ENCODE measurements at places on chromosomes 12 and 14.

DNA sequence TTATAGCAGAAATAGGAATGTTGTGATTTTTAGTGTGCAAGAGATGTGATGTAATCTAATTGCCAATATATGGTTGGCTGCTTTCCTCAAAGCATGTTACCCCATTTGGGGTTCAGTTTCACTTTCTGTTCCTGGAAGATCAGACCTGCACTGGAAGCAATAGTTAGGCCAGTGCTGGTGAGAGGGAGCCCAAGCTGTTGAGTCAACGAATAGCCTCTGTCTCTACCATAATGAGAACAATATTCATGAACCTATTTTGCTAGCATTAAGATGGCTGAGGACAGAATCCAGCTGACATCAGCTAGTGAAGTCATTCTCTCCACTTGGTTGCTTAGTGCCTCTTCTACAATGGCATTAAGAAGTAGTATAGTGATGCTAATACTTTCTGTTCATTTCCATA lies 379.9 kb upstream of the DCN start:
- no peak for DNase-seq

DNA sequence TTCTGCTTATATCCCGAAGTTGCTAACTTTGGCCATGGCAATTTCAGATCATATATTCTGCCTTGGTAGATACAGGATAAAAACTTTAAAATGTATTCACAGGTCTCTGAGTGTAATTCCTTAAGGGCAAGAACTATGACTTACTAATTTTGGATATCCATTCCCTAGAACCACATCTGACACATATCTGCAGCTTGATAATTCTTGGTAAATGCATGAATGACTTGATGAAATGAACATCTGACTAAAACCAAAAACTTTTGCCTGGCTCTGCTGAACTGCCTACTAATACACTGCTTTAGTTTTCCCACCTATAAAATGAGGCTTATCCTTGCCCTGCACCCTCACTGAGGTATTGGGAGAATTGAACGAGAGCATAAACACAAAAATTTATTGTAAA lies 32.2 kb downstream of the SLC25A21 start:
- no peak for DNase-seq

DNA sequence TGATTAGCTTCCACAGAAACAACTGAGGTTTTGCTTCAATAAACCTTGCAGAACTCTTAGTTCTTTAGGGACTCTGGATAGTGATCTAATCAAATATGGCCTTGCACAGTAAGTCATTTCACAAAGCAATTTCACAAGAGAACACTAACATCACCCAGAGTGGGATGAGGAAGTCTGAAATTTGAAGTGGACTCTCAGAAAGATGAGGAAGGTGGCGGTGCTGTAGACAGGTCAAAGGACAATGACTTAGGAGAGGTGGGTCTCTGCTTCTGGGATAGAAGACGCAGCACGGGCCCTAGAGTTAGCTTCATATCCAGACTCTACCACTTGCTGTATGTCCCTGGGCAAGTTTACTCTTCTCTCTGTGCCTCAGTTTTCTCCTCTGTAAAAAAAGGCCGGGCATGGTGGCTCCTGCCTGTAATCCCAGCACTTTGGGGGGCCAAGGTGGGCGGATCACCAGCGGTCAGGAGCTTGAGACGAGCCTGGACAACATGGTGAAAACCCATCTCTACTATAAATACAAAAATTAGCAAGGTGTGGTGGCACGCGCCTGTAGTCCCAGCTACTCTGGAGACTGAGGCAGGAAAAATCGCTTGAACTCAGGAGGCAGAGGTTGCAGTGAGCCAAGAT lies 18.9 kb downstream of the FOS start:
- DNase-seq, result no peak

DNA sequence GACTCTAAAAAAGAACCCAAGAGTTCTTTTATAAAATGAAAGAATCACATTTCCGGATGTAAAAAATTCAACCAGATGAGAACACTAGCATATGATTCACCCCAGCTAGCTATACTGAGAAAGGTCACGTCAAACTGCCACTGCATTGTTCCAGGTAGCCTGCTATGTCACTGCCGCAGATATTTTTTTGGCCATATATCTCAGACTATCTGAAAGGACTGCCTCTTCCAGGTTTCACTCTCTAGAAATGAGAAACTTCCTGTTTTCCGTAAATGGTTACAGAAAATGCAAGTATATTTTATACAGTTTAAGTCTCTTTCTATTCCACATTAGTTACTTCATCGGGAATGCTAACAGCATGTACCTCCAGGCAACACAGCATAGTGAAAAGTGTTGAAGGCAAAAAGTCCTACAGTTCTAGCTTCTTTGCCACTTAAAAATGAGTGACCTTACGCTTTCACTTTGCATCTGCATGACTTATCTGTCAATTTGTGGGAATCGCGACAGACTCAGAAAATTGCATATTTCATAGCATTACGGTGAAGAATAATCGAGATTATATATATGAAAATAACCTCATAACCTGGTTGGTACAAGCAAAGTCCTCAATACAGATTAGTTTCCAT lies 105.2 kb downstream of the MED13L start:
- DNase-seq, result no peak

DNA sequence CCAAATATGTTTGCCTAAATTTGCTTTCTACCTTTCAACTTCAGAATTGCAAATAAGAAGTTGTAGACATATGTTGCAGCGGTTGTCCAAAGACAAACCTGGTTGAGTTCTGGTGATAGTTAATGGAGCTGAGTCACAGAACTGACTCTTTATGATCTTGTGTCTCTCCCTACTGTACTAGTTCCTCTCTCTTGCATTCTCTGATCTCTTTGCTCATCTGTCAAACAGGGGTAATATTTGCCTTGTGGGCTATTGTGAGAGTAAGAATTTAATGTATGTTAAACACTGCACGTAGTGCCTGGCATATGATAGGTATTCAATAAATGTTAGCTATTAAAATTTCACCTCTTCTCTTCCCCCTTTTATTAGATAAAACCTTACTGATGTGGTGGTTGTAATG lies 283.5 kb upstream of the RGS6 start:
- DNase-seq, result no peak

DNA sequence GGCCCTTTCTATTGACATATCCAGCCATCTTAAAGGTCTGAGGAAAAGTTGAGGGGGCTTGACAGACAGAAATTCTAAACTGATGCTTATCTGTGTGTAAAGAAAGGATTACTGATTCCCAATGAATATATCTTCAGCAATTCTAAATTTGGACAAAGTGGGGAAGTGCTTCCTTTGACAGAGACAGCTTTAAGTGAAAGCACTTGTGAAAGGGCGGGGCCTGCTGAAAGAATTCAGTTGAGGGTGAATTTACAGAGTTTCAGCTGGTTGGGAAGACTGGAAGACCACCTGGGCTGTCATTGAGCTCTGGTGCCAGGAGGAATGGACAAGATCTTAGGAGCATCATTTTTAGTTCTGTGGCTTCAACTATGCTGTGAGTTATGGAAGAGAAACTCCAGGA lies 412.5 kb upstream of the OR4E1 start:
- DNase-seq, result no peak

- DNase-seq, result peak; percentile 100
Measured at GRCh38 chr12:6662906-6663742, at the start of gene ING4. TSS of gene ING4 (minus strand) at chr12:6663119. CDS start at chr12:6663101, 18 bp downstream.

GRCh38 chr14:87615822-87616679 lies 376.9 kb downstream of the GALC start:
- DNase-seq, result peak; percentile 74

- DNase-seq, result no peak
Measured at GRCh38 chr14:92702441-92702918, 45.9 kb downstream of the LGMN start.

DNA sequence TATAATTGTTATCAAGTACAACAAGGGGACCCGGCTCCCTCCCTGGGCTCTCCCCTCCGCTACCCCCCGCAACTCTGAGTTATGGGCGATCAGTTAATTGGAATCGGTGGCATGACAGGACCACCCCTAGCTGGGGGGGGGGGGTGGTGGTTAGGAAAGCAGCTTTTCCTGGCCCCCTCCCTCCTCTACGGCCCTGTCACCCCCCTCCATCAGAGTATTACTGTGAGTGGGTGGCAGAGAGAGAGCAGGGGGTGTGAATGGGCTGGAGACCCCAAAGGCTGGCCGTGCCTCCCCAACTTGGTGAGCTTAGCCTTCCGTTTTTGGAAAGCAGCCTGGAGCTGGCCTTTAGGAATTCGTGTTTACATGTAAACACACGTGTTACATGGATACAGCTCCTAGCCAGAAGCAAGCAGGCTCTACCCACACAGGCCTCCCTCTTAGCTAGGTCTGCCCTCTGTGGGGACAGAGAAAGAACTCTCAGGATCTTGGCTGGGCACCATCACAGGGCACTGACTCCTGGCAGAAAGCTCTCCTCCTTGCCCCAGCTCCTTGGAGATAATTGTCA lies 1.1 kb upstream of the HOXC4 start:
- DNase-seq, result no peak

DNA sequence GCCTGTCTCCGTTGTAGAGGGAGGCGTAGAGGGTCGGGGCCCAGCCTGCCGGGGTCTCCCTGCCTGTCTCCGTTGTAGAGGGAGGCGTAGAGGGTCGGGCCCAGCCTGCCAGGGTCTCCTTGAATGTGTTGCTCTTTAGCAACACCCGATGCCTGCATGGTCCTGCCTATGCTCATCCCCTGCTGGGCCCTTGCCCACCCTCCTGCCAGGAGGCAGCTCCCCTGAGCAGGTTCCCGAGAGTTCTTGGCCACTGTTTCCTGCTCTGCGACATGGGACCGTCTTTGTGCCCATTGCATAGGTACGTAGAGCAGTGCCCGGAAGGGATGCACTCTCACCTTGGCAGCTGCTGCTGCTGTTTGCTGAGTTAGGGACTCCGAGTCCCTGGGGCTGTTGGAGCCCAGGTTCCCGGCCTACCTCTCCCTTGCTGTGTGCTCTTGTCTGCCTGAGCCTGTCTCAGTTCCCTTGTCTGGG lies 3.3 kb downstream of the KIF26A start:
- no peak for DNase-seq

DNA sequence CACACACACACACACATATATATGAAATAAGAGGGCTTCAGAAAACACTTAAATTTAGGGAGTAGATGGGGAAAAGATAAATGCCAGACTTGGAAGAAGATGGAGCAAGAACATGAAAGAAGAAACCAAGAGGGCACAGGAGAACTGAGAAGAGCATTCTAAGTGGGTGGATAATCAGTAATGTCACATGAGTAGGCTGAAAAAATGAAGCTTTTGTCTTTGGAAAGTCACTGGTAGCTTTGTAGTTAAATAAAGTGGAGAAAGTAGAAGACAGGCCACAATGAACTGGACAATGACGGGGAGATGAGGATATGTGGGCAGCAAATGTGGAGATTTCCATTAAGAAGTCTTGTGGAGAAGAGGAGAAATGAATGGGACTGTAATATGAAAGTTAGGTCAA lies 2.2 kb upstream of the ZC2HC1C start:
- DNase-seq, result no peak

GRCh38 chr12:63897931-63898330 lies 53.4 kb downstream of the SRGAP1 start:
- DNase-seq, result peak; percentile 26

GRCh38 chr14:35215110-35215813 lies 76.9 kb upstream of the PSMA6 start:
- DNase-seq, result peak; percentile 65

DNA sequence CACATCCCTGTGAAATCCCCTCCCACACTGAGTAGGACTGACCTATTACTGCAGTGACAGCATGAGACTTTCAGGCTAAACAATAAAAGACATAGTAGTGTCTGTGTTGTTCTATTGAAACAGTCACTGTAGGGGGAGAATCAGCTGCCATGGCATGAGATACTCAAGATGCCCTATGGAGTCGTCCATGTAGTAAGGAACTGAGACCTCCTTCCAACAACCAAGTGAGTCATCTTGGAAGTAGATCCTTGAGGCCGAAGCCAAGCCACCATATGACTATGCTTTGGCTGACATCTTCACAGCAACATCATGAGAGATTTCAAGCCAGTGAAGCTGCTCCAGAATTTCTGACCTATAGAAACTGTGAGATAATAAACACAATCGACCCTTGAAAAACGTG lies 12.1 kb upstream of the LRP6 start:
- DNase-seq, result no peak

- no peak for DNase-seq
Measured at GRCh38 chr12:27236498-27236897, 7.6 kb upstream of the STK38L start.

DNA sequence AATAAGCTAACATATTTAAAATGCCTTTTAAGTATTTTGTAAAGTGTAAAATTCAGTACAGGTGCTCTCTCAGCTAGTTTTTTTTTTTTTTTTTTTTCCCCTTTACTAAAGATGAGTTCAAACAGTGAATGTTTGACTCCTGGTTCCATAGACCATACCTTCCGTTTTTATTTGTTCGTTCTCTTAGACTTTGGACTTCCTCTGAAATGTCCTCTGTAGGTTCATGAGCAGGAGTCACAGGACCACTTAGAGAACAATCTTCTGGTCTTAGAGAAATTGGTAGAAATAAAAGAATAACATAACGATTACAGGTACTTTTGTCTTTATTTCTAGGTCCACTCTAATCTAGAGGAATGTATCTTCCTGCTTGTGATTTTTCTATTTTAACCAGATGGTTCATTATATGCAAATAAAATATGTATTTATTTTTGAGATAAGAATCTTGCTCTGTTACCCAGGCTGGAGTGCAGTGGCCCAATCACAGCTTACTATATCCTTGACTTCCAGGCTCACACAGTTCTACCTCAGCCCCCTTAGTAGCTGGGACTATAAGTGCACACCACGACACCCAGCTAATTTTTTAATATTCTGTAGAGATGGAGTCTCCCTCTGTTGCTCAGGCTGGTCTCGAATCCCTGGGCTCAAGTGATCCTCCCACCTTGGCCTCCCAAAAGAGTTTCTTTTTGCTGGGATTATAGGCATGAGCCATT lies 25.8 kb downstream of the STYX start:
- DNase-seq, result no peak

GRCh38 chr12:25130741-25131188 lies 64.2 kb downstream of the DNAI7 start:
- peak; percentile 77 for DNase-seq

GRCh38 chr14:54221432-54221803 lies 175.4 kb upstream of the CDKN3 start:
- no peak for DNase-seq

DNA sequence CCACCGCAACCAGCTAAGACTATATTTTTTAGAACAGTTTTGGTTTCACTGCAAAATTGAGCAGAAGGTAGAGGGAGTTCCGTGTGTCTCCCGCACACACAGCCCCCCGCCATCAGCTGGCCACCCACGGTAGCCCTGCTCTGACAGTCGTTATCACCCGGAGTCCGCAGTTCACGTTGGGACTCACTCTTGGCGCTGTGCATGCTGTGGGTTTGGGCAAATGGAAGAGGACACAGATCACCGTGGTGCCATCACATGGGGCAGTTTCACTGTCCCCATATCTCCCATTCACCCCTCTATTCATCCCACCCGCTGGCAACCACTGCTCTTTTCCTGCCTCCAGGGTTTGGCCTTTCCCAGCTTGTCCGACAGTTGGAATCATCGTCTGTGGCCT lies 31.8 kb upstream of the ULK1 start:
- no peak for DNase-seq

GRCh38 chr12:93954166-93955112 lies 193.9 kb upstream of the PLXNC1 start:
- DNase-seq, result no peak
